NCI-H345 (cell line): ENCODE measurements at places on chromosomes 1 and 21.

DNA sequence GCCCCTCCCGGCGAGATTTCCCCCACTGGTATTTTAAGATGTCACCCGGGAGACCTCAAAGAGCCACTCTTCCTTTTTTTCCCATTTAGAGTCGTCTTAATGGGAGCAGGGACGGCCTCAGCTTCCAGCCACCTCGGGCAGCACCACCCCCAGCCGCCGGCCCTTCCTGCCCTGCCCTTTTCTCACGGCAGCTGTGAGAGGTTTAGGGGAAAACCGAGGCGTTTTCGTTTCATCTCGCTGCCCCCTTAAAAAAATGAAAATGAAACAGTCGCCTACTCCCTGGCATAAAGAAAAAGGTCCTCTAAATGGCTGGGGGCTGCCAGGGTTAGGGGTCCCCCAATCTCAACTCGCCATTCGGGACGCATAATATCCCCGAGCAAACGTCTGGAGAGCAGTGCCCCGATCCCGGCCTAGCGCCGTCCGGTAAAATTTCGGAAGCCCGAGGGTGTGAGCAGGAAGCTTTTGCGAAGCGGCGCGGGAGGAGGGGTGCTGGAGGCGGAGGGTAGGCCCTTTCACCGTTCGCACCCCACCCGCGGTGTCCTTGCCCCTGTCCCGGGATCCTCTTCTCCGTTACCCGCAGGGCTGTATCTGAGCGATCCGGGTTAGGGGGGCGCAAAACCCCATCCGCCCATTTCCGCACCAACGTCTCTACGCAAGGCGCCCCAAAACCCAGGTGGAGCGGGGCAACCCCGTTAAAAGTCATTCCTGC lies 1.2 kb downstream of the RUNX3 start:
- no peak for DNase-seq

- no peak for DNase-seq
Observed at GRCh38 chr21:38798081-38798480, 7.6 kb upstream of the ETS2 start.

GRCh38 chr1:74504933-74505512 lies 7.4 kb downstream of the LRRC53 start:
- DNase-seq = peak; percentile 91

- DNase-seq = no peak
Observed at GRCh38 chr1:67635055-67635809, 49.8 kb upstream of the GADD45A start.
